CD4-positive, alpha-beta memory T cell (primary cell): ENCODE measurements at places on chromosomes 2 and 18. TPM values are rescaled to one million over a fixed set of nuclear protein-coding genes. Genes with fewer than 3 reads are reported as not detected.

GRCh38 chr18:57674891-57675290 lies 53.3 kb upstream of the NARS1 start:
- H3K36me3 ChIP-seq = no peaks in the 10 kb centered on the region
- no peaks in the 10 kb centered on the region for H3K27me3 ChIP-seq
- H3K27ac ChIP-seq = no peak overlapping the region
- DNase-seq = no peak

- H3K36me3 ChIP-seq = no peaks in the 10 kb centered on the region
- H3K4me1 ChIP-seq = no peaks in the 10 kb centered on the region
- no peak overlapping the region for H3K4me3 ChIP-seq
- H3K27ac ChIP-seq = no peak overlapping the region
Measured at GRCh38 chr18:24735624-24736231, 275.3 kb downstream of the HRH4 start.

DNA sequence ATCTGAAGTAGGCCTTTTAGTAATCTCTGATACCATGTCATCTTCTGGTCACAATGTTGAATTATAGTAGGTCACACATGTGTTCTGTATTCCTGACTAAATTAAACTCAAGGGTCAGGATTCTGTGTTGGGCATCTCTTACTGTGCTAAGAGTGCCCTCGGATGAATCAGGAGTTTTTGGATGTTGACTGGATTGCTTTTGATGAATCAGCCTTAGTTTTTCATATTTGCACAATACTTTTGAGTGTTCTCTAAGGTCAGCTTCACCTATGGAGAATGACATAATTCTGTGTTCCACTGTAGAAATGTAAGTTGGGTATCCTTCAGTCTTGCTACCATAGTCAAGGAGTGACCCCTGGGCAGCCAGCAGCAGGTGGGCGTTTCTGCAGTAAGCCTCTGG lies 190.1 kb downstream of the PTPRM start:
- H3K4me3 ChIP-seq = no peak overlapping the region

DNA sequence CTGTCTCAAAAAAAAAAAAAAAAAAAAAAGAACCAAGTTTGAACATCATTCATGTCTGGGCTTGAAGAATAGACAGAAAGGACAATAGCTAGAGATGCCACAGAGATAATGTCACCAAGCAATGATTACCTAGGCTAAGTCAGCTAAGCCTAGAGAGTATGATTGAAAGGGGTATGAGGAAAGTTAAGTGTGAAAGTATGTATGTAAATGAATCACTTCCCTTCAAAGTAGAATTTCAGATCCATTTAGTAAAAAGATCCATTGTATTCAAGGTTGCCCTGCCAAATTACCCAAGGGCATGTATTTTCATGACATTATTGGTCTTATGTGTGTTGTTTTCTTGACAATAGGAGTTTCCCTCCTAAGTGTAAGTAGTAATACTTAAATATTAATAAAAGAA lies 34.1 kb upstream of the SLC39A10 start:
- no peak for DNase-seq
- no peak overlapping the region for H3K27ac ChIP-seq
- H3K27me3 ChIP-seq = no peaks in the 10 kb centered on the region
- H3K4me3 ChIP-seq = no peak overlapping the region

DNA sequence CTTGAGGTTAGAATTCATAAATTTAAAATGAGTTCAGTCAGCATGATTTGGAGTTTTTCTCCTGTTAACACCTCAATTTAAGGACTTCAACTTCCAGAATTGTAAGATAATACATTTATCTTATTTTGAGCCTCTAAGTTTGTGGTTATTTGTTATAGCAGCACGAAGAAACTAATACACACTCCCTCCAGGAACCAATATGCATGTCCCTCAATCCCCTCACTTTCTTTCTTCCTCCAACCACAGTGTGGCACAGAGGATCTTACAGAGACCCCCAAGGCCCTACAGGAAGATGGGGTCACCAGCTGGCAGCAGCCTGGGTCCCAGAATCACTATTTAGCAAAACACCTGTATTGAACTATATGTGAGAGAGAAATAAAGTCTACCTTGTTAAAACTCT lies 242.0 kb downstream of the RAD51AP2 start:
- DNase-seq = no peak
- H3K4me3 ChIP-seq = no peak overlapping the region
- H3K27ac ChIP-seq = no peak overlapping the region

NAT8 gene
- polyA plus RNA-seq = not detected

GRCh38 chr2:27914041-27914804 lies 23.7 kb downstream of the BABAM2 start:
- H3K27me3 ChIP-seq = no peaks in the 10 kb centered on the region
- H3K4me1 ChIP-seq = no peaks in the 10 kb centered on the region
- H3K27ac ChIP-seq = no peak overlapping the region
- H3K36me3 ChIP-seq = no peaks in the 10 kb centered on the region
- H3K4me3 ChIP-seq = no peak overlapping the region

DNA sequence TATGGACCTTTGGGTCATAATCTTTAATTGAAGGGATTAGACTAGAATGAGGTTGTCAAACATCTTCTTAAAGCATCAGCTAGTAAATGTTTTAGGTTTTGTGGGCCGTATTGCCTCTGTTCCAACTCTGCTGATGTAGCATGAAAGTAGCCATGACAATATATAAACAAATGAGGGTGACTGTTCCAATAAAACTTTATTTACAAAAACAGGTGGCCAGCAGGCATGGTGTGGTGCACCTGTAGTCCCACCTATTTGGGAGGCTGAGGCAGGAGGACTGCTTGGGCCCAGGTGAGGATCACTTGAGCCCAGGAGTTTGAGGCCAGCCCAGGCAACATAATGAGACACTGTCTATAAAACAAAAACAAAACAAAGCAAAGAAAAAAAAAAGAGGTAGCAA lies 18.4 kb downstream of the LIPG start:
- no peaks in the 10 kb centered on the region for H3K27me3 ChIP-seq
- no peak overlapping the region for H3K27ac ChIP-seq
- H3K4me1 ChIP-seq = no peaks in the 10 kb centered on the region
- no peaks in the 10 kb centered on the region for H3K36me3 ChIP-seq
- DNase-seq = no peak

DNA sequence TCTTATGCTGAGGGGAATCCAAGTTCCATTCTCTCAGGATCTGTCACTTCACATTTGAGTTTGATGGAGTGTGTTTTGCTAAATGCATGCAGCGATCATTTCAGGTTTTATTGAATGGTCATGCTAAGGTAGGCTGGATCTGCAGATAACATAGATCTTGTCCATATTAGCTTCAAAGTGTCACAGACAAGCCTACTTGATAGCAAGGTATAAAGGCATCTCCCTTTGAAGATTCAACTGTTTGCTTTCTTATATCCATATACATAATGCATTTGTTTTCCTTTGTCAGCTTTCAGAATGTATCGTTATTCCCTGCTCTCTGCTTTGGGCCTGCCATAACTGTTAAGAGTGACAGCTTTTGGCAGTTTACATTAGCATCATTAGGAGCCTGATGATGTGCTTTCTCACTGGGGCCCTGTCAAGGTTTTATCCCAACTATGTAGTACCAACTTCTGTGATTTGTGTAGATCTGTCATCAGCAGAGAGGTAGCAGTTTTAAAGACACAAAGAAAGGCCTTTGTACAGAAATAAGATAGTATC lies 604.3 kb upstream of the CDH7 start:
- H3K36me3 ChIP-seq = no peaks in the 10 kb centered on the region
- no peak for DNase-seq
- H3K4me3 ChIP-seq = no peak overlapping the region
- no peaks in the 10 kb centered on the region for H3K4me1 ChIP-seq
- no peaks in the 10 kb centered on the region for H3K27me3 ChIP-seq
- H3K27ac ChIP-seq = no peak overlapping the region

TWSG1 gene
- polyA plus RNA-seq = 4.1 TPM

MEP1B gene
- not detected for polyA plus RNA-seq
